ENCODE measurements at places on chromosomes 6 and 20. TPM values are rescaled to one million over a fixed set of nuclear protein-coding genes. Genes with fewer than 3 reads are reported as not detected.

CASS4 gene
- total RNA-seq, result 11.2 TPM

ECHDC1 gene
- total RNA-seq, result 3.3 TPM

EYA4 gene
- 6.2 TPM for total RNA-seq

SCUBE3 gene
- total RNA-seq, result 29.5 TPM

ABHD16B gene
- not detected for total RNA-seq
